ENCODE measurements at places on chromosomes 12 and 14. TPM values are rescaled to one million over a fixed set of nuclear protein-coding genes. Genes with fewer than 3 reads are reported as not detected.

GRCh38 chr14:104512061-104512460 is 67.5 kb upstream of the C14orf180 start:
- no peak for DNase-seq

The SOX5 gene
- total RNA-seq = 0.98 TPM

The FLRT2 gene
- total RNA-seq = 153 TPM

DNA sequence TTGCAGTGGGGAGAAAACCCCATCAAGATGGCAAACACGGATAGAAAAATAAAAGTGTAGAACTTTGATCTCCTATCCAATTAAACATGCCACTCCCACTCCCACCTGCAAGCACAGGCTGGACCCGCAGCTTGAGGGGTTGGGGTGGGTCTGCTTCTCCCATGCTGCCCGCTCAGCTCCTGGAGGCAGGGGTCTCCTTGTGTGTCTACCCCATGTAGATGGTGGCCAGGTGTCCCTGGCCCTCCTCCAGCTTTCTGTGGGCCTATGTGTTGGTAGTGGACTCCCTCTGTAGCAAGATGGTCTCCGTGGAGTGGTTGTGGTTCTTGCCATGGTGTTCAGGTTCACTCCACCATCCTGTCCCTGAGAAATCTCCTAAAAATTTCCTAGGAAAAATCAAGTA is 23.5 kb upstream of the FGF23 start:
- no peak for DNase-seq

- no peak for DNase-seq
Measured at GRCh38 chr12:89134213-89134770, 218.0 kb downstream of the DUSP6 start.

DNA sequence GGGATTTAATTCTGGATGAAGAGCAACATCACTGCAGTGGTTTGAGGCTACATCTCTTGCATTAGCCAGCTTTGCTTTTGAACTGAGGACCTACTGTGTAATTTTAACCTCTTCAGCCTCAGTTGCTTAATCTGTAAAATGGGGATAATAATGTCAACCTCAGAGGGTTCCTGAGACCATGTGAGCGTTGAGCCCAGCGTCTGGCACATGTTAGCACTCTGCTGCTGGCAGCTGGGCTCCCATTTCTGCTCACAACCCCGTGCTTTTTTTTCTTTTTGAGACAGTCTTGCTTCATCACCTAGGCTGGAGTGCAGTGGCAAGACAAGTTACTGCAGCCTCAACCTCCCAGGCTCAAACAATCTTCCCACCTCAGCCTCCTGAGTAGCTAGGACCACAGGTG is 31.6 kb downstream of the TESC start:
- DNase-seq = no peak

DNA sequence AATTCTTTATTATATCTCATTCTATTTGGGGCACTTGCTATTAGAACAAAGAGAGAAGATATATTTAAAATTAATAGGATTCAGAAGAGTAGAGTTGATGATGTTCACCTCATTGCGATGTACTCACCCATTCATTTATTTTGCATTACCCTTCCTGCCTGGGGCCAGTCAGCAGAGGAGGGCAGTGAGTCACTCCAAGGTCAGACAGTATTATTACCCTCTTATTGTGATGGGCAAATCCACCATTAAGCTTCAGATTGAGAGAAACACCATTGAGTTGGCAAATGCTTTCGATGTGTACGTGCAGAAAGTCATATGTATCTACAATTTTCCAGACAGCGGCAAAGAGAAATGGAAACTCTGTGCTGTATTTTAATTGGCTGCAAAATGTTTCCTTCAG is 134.2 kb downstream of the BICD1 start:
- peak; percentile 36 for DNase-seq

The NDUFA9 gene
- 90.1 TPM for total RNA-seq

- peak; percentile 88 for DNase-seq
Measured at GRCh38 chr12:59079002-59079401, 158.7 kb upstream of the LRIG3 start.

GRCh38 chr12:9948606-9949296 is 16.6 kb upstream of the CLEC2A start:
- no peak for DNase-seq

DNA sequence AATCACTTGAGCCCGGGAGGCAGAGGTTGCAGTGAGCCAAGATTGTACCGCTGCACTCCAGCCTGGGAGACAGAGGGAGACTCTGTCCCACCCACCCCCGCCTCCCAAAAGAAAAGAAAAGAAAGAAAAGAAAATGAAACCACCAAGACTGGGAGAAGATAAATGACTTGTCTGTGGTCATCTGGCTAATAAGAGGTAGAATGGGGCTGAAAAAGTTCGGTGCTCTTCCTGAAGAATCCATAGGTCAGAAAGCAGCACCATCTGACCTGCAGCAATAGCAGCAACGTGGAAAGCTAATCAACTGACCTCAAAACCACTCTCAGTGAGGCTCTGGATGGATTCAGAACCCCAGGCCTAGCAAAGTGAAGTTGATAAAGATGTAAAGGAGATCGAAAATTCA is 25.2 kb downstream of the SSH1 start:
- no peak for DNase-seq

The MYH6 gene
- not detected for total RNA-seq

GRCh38 chr14:53218161-53218560 is 65.0 kb upstream of the DDHD1 start:
- DNase-seq = no peak

GRCh38 chr12:54251667-54252284 is 28.1 kb downstream of the CBX5 start:
- DNase-seq = peak; percentile 58

The SYCP3 gene
- total RNA-seq = not detected

DNA sequence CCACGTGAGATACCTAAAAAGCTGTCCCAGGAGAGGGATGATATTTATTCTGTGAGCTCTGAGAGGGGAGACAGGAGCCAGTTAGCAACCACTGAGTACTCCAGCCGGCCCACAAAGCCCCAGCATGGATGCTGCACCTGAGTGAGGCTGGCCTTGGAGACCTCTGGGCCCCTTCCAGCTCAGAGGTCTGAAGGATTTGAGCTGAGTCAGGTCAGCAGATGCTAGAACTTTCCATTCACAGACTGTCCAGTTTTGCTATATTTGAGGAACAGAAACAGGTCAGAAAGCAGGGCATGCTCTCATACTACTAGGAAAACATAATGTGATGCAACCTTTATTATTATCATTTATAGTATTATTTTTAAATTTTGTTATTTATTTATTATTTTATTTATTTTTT is 15.0 kb upstream of the MAPKAPK5 start:
- DNase-seq = no peak

- DNase-seq = no peak
Measured at GRCh38 chr12:109920261-109920780, 20.2 kb downstream of the TCHP start.

GRCh38 chr12:82635263-82635662 is 51.4 kb upstream of the TMTC2 start:
- DNase-seq = no peak

Data from MCF 10A (cell line).